ENCODE measurements at places on chromosomes 2 and 18.

GRCh38 chr18:23279931-23280330 lies 144.6 kb downstream of the CABLES1 start:
- no peak for DNase-seq

- DNase-seq = no peak
Measured at GRCh38 chr2:238847841-238848690, at the start of gene TWIST2. TWIST2 (plus strand) TSS chr2:238848085; CDS start chr2:238848216, 131 bp downstream.

DNA sequence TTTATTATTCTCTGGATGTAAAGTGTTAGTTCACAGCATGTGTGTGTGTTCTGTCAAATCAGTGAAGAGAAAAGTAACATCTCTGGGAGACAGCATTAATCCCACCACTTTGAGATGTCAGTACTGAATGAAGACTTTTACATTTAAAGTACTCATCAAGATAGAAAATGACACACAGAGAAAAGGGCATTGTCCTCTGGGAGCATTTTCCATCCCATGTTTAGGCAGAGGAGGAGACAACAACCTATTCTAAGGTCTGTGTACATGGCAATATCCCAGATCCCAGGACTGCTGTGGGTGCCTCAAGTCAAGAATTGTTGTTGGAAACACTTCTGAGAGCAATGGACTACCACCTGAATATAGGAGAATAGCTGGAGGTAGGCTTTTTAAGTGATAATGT lies 201.5 kb downstream of the PPP1R1C start:
- no peak for DNase-seq

- DNase-seq = no peak
Measured at GRCh38 chr2:113829761-113830160, 60.1 kb upstream of the ACTR3 start.

DNA sequence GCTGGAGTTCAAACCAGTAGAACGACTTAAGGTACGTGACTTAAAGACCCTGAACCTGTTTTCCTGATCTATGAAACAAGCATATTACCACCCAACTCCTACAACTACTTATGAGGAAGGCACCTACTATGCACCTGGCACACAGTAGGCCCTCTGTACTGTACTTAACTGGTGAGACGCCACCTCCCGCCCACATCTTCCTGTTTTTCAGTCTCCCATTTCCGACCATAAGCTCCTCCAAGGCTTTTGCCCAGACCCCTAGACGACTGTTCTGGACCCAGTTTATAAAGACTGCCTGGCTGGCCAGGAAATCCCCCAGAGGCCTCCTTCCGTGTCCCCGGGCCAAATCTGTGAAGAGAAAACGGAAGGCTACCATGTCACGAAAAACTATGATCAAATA lies 1.5 kb downstream of the GALNT14 start:
- DNase-seq = no peak

DNA sequence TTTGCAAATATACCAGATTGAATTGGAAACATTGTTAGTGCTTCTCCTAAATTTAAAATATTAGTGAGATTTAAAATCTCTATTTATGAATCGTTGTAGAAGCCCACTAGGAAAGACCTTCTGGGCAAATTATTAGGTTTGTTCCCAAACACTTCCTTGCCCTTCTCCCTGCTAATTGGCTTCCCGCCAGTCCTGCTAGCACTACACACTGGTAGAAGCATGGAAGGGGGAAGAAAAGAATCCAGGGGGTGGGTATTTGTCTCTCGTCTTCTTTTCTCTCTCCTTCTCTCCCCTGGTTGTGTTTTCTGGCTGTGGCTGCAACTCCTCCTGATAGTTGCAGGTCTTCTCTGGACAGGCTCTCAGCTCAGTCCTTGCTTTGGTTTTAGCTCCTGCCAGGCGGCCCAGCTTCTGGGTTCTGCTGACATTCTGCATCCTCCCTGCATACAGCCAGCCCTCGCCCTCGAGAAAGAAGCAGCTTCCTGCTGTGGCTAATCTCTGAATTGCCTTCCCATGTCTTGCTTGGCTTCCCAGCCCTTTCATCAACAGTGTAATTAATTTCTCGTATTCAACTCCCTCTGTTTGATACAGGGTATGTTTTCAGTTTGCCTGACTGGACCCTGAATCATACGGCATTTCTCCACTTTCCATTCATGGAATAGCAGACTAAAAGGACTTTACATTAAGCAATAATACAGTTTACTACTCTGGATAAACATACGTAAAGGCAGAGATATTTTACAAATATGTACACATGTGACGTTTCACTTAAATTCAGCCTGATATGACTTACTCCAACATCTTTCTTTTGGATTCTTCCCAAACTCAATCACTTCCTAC lies 6.9 kb upstream of the PARD3B start:
- DNase-seq = no peak

DNA sequence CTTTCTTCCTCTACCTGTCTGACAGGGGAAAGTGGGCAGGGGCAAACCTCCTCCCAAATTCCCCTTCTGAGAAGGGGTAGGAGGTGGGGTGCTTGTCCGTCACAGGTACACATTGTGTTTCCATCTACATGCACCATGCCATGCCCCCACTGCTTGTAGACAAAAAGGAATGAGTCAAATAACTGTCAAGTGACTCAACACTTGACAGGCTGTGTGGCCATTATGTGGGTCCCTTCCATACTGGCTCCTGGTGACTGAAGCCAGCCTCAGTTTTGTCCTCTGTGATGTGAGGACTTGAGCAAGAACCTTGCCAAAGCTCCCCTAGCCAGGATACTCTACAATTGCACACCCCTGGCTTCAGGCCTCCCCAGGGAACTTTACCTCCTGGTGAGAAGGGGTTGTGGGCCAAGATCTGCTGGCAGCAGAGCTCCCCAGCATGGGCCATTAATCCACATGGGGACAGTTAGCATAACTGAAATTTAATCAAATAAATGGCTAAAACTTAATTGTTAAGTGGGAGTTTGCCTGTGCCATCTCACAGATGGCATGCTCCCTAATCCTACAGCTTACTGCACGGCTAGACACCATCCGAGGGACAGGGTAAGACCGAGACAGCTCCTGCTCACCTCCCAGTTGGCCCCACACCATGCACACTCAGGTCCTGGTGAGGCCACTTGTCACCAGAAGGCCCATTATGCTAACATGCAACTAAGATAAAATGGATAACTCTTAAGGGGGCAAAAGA lies 140.2 kb downstream of the BCL11A start:
- no peak for DNase-seq

DNA sequence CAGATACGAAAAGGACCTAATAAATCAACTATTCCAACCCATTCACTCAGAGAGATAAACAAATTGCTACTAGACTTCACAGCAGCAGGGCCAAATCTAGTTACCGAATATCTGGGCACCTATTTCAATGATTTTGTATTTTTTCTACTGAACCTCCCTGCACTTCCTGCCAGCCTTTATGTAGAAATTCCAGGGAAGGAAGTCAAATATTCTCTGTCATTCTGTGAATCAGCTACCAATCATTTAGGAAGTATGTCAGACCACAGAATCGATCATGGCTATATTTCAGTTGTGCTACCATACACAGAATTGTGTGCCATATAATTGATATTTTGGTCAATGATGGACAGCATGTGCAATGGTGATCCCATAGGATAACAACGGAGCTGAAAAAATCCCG lies 109.6 kb upstream of the SPOPL start:
- no peak for DNase-seq

DNA sequence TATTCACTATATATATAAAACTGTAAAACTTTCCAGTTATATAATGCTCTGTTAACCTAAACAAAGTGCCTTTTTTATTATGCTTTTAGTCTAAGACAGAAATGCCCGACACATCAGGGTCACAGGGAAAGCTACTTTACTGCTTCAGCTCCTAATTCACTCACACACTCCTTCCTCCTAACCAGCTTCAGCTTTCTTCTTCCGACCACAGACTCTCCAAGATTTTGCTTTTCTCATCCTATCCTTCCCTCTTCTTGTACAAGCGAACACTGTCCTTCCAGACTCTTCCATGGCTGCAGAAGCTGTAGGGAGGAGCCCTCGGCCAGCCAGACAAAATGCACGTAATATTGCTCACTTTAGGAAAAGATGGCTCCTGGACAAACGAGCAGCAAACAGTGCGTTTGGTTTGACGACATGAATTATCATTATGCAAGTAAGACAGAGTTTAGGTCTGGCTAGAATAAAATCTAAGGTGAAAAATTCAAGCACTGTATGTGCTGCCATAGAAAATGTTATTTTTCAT lies 47.5 kb upstream of the HNRNPA3 start:
- DNase-seq = no peak

DNA sequence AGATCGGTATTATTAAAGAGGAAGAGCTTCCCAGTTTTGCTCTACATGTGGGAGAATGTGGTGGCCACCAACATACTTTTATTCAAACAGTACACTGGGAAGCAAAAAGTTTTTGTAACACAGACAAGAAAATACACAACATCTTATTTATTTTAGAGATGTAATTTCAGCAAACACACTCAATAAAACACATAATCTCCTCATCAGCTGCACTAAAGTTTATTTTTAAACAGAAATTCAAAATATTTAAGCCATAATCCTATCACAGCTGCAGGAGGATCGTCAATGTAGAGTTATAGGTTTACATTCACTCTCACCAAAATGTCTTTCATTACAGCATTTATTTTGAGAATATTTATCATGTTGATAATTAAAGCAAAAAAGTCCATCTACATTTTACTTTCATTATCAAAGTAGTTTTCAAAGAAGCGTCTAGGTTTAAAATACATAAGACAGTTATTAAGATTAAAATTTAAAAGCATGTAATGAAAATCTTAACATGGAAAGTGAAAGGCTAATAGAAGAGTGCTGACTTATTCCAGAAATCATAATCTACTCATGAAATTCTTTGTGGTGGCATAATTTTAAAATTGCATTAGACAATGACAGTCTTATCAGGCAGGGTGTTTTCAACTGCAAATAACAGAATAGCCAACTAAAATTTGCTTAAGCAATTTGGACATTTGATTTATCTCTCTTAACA lies 61.0 kb downstream of the ANKRD44 start:
- DNase-seq = no peak

GRCh38 chr2:200221055-200221955 lies 85.2 kb upstream of the SPATS2L start:
- no peak for DNase-seq

- no peak for DNase-seq
Measured at GRCh38 chr2:217919781-217920351, 82.9 kb downstream of the TNS1 start.

DNA sequence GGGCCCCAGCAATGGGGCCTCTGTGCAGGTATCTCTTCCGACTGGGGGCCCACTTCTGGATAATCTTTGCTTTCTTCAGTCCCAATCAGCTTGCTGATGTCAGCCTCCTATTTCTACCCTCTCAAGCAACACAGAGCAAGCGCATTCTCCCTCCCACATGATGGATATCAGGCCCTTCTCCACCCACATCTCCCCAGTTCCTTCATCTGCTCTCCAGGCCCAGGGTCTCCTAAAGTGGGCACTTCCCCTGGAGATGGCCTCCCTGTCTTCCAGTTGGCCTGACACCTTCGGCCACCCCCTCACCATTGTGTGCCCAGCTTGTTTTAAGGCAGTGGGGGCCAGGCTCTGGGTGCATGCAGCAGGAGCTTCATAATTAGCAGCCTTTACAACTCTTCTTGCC lies 96.6 kb upstream of the MCFD2 start:
- no peak for DNase-seq

DNA sequence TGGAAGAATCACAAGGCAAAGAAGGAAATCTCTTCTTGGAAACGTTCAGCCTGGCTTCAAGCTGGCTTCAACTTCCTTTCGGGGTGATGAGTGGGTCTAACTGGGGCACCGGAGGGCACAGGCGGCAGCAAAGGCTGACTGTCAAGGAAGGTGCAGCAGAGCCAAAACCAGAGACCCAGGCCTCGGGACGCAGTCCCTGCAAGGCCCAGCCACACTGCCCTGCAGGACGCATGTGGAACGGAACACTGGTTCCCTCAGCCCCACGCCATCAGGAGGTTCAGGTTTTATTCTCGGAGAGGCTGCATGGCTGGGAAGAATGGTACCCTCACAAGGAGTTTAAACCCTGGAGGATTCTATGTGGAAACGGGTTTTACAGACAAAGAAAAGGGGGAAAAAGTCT lies 165.5 kb downstream of the HDAC4 start:
- no peak for DNase-seq

DNA sequence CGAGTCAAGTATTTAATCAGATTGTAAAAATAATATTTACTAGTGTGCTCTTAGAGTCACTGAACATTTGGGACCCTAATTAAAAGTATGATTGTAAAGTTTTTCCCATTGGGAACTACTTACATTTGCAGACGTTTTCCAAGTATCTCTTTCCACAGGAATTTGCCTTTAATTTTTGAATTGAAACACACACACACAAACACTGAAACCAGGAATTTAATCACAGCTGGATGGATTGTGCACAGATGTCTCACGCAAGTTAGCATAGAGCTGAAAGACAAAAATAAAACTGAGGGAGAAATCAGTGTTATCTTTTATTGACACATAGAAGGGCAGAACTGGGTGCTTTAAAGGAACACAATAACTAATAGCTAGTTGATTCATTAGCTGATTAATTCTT lies 230.7 kb downstream of the RND3 start:
- no peak for DNase-seq

GRCh38 chr2:14975381-14975780 lies 342.9 kb downstream of the LRATD1 start:
- DNase-seq = no peak

DNA sequence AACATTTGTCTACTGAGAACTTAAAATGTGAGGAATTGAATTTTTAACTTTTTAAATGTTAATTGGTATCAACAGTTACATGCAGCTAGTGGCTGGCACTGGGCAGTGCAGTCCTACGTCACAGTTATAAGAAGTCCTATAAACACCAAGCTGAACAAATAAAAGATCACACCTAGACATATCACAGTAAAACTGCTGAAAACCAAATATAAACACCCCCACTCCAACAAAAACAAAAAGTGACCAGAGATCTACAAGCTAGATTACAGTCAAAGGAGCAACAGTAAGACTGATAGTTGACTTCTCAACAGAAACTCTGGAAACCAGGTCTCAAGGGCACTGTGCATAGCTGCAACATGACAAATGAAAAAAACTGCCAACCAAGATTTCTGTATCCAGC lies 19.4 kb downstream of the TLK1 start:
- DNase-seq = no peak

GRCh38 chr2:42693013-42693615 lies 70.8 kb downstream of the OXER1 start:
- DNase-seq = no peak
